Stimulated activated CD4-positive, alpha-beta T cell treated with anti-CD3 and anti-CD28 coated beads, Interleukin-1b, Interleukin-23, amount 100 ng/mL, for 24 hours (primary cell): ENCODE measurements at places on chromosomes 6 and 20.

DNA sequence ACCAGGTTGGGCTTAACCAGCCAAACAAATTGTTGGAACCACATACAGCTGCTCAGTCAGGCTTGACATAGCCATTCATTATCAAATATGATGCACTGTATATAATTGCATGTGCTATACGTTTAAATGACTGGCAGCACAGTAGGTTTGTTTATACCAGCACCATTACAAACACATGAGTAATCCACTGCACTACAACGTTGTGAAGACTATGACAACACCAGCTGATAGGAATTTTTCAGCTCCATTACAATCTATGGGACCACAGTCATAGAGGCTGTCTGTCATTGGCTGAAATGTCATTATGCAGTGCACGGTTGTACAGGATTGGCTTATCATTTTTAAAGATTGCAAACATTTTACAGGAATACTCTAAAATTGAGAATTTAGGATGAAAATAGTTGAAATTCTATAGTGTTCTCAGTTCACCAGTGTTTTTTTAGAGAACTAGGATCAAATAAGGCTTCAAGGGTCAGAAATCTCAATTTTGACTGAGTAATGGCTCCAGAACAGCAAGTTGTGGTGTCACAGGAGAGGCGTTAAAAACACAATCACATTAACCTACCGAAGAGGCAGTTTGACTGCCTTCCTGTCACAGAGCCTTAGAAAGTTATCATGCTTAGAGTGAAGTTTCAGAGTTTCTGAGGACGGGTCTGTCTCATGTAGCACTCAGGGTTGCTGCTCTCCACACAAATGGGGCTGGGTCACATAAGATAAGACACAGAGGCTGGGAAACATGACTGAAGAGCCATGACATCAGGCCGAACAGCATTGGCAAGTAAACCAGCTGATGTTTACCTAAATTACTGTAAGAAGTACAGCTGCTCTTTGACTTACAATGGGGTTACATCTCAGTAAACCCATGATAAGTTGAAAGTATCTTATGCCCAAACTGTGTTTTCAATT lies 60.7 kb upstream of the SMLR1 start:
- no peak for DNase-seq

DNA sequence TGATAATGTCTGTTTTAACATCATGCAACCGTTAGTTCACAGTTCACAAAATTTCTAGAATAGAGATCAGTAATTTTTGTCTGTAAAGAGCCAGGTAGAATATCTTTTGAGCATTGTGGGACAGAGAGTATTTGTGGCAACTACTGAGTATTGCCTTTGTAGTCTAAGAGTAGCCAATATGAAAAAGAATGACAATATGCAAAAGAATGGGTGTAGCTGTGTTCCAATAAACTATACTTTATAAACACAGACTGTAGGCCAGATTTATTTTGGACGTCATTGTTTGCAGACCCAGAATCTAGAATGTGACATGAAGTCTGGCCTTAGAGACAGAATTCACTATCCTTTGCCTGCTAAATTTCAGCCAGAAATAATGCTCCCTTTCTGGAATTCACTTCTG lies 694.1 kb upstream of the MMS22L start:
- no peak for DNase-seq

GRCh38 chr6:52231406-52232127 lies 12.7 kb downstream of the IL17F start:
- DNase-seq: no peak

GRCh38 chr6:116354236-116354635 lies 16.5 kb upstream of the DSE start:
- DNase-seq: no peak

DNA sequence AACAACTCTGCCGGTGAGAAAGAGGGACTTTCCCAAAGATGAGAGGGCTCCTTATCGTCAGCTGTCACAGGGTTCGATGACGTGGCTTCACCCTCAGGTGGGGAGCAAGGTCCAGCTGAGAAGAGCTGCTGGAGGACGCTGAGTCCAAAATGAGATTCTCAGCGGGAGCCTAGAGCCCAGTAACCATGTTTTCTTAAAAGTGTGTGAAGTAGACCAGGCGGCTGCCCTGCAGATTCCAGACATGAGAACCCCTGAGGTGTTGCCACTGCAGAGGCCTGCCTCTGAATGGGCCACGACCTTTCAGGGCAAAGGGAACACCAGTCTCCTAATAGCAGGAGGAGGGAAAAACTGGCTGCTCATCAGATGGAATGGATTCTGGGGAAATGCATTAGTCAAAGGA lies 375.1 kb downstream of the BTBD9 start:
- no peak for DNase-seq

DNA sequence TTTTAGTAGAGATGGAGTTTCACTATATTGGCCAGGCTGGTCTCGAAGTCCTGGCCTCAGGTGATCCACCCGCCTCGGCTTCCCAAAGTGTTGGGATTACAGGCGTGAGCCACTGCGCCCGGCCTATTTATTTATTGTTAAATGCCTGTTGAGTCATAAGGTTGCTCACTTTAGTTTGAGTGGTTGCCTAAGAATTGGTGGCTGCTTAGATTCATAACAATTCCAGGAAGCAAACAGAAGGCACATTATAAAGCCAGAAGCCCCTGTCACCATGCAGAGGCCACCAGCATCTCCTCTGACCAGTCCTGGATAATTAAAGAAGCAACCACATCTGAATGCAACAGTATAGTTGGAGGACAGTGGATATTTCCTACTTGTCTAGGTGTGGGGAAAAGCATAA lies 24.0 kb upstream of the ARMH2 start:
- DNase-seq: no peak

- DNase-seq: no peak
These were observed 316.2 kb downstream of the COL12A1 start for GRCh38 chr6:74889635-74890034.

DNA sequence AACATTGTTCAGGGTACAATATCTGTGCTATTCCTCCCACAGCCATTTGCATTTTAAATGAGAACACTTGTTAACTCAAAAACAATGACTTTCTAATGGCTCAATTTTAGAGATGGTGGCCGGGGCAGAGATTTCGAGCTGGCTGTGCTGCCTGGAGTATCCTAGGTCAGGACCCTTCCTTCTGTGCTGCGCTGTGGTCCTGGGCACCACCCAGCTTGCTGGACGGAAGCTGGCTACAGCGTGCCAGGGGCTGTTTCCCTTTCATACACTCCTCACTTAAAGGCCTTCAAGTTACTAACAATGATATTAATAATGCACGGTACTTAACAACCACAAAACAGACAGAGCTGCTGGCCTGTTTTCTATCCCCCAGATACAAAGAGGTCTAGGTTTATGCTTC lies 194.4 kb upstream of the CST7 start:
- DNase-seq: no peak

GRCh38 chr6:106125925-106126435 lies 39.8 kb downstream of the PRDM1 start:
- DNase-seq: no peak

DNA sequence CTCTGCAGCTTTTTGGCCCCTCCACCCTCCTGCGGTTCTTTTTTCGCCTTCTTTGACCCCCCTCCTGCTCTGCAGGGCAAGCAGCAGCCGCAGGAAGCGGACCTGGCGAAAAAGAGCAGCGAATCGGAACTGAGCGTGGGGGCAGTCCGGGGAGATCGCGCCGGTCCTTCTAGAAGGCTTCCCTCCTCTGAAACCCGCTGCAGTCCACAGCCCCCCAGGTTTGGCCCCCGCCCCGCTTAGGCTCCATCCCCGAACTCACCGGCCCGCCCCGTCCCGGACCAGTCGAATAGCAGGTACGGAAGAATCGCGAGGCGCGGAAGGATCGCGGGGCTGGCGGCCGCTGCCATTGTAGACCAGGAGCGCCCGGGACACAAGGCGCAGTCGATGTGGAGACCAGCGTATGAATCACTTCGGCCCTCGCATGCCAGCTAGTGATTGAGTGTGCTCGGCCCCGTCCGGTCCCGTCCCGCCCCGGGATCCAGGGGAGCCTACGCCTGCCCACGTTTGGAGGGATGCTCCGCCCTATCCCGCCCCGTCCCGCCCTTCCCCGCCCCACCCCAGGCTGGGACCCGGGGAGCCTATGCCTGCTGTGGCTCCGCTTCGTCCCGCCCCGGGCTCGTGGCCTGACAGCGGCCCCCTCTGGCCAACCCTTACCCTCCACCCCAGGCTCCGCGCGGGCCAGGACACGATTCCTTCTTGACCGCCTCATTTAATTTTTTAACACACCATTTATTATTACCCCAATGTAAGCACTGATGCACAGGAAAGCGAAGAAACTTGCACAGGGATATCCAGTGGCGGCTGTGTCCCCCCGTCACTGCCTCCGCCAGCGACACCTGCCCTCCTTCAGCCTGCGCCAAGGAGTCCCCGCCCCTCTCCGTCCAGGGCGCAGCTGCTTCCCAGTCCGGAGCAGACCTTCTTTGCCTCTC lies at the start of gene ULBP3:
ULBP3 (minus strand) TSS at position 402 of the 929 bp plus-strand sequence; CDS start at position 347, 55 bp downstream.
- peak; percentile 37 for DNase-seq

DNA sequence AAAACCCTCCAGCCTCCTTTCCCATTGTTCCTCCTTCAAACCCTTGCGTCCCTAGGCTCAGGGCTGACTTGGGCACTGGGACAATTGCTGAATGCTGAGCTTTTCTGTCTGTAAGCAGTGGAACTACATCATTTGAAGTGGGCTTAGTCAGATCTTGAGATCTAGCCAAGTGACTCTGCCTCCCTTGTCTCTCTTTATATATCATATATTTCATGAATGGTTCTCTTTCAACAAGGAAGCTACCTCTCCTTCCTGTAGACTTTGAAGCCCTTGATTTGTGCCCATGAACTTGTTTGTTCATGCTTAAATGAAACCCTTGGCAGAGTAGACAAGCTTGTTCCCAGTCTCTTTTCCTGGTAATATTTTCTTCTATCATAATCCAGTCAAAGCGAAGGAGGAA lies 60.0 kb upstream of the KIF13A start:
- DNase-seq: no peak

GRCh38 chr6:156464100-156464878 lies 312.9 kb upstream of the ARID1B start:
- DNase-seq: no peak

GRCh38 chr6:111011360-111012142 lies 29.7 kb downstream of the RPF2 start:
- DNase-seq: no peak

DNA sequence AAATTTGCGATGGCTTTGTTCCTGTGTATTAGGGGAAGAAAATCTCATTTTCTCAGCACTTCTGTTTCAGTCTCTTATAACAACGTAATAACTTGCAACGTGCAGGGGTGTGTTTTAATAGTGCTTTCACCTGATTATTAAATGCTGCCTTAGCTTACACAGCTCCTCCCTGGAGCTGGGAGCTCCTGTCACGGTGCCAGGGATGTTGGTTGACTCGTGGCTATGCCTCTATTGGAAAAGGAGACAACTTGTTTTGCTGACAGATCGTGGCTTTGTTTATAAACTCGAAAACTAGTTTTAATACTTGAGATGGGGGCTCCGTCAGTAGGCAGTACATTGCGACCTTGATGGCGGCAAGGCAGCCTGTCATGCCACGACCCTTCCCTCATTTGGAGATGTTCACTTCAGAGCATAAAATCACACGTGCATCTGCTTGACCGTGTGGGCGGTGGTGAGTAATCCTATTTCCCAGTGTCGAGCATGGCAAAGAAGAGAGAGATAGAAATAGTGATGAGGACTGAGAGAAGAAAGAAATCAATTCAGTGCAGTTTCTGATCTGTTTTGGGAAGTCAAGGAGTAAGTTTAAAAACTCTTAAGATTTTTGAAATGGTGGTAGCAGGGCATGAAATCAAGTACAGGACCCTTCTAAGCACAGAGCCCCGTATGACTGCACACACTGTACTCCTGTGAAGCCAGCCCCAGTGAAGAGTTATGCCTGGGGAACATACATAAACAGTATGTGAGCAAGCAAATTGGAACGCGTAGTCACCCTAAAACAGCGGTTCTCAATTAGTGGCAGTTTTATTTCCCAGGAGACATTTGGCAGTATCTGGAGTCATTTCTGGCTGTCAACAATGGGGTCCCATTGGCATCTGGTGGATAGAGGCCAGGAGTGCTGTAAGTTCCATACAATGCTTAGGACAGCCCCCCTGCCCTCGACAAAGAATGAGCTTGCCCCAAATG lies 147.2 kb downstream of the DOK5 start:
- DNase-seq: no peak

GRCh38 chr20:59441860-59442810 lies 141.7 kb downstream of the EDN3 start:
- DNase-seq: no peak

DNA sequence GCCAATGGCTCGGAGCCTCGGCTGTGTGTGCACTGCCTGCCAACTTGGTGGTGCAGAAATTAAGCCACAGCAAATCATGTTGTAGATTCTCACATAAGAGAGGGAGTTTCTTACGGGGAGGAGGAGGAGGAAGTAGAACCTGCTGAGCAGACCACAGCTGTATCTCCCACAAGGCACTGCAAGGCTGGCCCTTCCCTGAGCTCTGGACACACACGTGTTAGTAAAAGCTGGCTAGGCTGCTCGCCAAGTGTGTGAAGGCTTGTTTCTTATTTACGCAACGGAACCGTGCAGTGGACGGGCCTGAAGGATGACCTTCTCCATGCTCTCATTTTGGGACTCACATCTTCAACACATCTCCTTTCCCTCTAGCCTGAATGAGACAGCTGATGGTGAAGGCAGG lies 15.7 kb upstream of the QKI start:
- DNase-seq: no peak

DNA sequence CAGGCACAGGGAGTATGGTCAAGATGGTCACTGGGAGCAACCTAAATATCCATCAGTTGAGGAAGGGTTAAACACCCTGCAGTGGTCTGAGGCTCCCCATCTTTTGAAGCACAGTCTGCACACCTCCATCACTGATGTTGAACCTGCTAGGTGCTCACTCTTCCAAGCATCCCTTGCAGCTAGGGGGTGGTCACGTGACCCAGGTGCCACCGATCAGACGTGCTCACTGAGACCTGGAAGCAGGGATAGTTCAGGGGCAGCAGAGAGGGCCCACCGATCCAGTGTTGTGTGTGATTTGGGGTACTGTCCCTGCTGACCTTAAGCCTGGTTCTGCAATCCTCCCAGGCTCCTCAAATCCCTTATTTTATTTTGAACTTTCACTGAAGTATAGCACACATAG lies 134.6 kb downstream of the CEBPB start:
- DNase-seq: no peak

DNA sequence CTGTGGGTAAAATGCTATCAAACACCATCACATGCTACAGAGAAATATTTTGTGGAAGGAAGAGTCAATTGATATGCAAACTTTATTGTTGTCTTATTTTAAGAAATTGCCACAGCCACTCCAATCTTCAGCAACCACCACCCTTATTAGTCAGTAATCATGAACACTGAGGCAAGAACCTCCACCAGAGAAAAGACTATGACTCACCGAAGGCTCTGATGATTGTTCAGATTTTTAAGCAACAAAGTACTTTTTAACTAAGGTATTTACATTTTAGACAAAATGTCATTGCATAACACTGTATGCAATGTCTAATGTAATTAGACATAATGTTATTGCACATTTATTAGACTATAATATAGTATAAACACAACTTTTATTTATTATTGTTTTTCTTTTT lies 26.2 kb upstream of the MMP24 start:
- no peak for DNase-seq

GRCh38 chr6:84568971-84569370 lies 195.4 kb downstream of the TBX18 start:
- no peak for DNase-seq

- DNase-seq: no peak
These were observed 131.1 kb upstream of the MYLIP start for GRCh38 chr6:15997586-15998388.
